ENCODE measurements at places on chromosomes 7 and 10.

DNA sequence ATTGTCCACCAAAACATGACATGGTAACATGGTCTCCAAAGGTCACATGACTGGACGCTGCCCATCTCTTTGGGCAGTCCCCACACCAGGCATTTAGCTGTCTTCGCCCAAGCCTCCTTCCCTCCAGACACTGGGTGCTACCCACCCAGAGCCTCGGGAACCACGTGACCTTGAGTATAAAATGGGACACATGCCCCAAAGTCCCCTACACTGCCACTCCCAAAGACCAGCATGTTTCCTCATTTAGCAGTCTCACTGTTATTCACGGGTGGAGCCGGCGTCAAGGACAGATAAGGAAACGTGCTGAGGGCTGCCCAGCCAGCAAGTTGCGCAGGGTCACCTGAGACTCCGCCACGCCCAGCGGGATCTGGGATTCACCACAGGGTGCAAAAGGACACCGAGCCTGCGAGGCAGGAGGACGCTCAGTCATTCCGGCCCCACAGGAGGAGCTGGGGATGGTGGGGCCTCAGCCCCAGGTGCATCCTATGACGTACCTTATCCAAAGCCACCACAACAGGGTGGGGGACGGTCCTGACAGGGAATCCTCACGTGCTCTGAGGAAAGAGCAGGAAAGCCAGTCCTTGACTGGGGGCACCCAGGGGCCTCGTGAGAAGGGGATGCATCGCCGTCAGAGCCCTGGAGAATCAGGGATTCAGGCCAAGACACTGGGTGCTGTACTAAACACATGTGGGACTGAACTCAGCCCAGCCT is 226.9 kb downstream of the TNS3 start:
- DNase-seq: no peak

GRCh38 chr10:105068497-105068896 is 427.4 kb downstream of the SORCS3 start:
- peak; percentile 29 for DNase-seq

DNA sequence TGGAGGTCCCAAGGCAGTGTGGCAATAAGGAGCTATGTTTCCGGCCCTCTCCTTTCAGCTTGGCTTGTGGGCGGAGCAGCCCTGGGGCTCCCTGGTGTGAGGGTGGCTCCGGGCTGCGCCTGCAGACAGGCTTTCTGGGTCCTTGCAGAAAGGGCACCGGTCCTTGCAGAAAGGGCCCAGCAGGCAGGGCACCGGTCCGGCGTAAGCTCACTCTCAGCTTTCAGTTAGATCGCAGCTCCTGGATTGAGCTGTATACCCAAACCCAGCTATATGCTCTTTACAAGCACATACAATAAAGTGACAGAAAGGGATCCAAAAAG is 293.8 kb upstream of the SHH start:
- no peak for DNase-seq

GRCh38 chr10:4059471-4060138 is 274.6 kb upstream of the KLF6 start:
- no peak for DNase-seq

DNA sequence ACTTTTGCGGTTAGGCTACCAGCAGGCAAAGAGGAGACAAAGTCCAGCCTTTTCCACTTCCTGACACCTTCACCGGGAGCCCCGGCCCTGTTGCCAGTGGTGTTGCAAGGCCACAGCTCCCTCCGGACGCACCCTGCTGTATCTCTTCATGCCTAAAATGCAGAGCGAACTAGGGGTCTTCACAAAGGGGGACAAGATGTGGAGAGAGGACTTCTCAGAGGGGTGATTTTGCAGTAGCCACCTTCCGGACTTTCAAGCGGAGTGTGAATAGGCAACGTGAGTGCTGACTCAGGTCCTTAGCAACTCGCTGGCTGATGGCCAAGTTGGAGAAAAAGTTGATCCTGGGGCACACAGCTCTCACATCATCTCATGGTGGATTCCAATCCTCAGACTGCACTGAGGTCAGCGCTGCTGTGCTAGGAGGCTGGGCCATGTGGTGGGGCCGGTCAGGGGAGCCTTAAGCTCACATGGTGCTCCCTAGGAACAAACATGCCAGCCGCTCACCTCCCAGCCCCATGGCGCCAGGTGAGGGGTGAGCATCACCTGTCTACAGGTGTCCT is 166.3 kb downstream of the LCOR start:
- DNase-seq: peak; percentile 85

DNA sequence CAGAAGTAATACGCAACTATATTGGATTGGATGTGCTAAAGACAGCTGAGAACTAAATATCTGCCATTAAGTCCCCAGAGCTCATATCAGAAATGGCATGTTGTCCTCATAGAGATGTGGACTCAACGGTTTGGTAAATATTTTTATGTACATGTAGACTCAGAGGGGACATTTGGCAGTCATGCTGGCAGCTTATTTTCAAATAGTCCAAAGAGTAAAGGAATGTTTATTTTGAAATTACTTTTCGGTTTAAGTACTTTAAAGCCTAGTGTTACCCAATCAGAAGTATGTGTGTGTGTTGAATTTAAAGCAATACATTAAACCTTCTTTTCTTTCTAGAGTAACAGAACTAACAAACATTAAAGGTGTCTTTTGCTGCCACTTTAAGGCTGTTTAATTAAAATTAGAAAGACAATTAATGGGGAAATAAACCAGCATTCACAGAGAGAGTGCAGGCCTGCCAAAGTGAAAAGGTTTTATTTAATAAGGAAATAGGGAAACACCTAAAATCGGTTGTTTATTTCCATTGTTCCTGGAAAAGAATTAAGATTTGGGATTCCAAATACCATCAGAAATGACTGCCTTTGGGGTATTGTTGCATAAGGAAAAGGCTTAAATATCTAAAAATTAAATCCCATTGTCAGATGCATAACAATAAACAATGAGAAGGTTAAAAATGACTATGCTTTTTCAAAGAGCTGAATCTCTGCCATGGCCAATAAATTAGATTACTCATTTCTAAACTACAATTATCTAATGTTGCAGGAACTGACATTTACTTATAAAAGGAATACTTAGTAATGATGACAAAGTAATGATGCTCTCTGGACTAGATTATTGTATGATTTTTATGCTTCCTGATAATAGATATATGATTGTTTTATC is 113.4 kb upstream of the AHR start:
- DNase-seq: peak; percentile 12

DNA sequence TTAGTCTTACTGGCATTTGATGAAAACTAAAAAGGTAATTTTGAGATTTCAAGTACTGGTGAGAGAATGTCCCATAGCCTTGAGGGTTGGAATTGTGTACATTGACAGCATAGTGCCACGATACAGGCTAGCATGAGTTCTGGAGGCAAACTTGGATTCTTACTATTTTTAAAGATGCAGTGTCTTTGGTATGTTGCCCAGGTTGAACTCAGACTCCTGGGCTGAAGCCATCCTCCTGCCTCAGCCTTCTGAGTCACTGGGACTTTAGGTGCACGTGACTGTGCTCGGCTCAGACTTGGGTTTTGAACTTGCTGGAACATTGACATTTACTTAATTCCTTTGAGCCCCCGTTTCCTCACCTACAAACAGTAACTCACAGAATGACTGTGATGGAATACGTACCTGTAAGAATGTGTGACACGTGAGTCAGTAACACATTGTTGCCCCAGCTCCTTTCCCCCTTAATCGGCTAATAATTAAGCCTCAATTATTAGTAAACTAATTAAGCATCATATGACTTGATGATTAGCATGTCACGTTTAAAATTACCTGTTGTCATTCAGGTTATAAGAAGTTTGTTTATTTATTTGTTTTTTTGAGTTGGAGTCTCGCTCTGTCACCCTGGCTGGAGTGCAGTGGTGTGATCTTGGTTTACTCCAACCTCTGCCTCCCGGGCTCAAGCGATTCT is 10.6 kb downstream of the DNAJB6 start:
- peak; percentile 89 for DNase-seq

- no peak for DNase-seq
Measured at GRCh38 chr10:3056280-3057037, 10.9 kb upstream of the PFKP start.

GRCh38 chr7:14858410-14858809 is 44.1 kb downstream of the DGKB start:
- no peak for DNase-seq

GRCh38 chr10:27628621-27629020 is 117.0 kb downstream of the MKX start:
- DNase-seq: no peak

GRCh38 chr7:99559175-99559915 is 903 bp downstream of the ZNF655 start:
- DNase-seq: peak; percentile 42

DNA sequence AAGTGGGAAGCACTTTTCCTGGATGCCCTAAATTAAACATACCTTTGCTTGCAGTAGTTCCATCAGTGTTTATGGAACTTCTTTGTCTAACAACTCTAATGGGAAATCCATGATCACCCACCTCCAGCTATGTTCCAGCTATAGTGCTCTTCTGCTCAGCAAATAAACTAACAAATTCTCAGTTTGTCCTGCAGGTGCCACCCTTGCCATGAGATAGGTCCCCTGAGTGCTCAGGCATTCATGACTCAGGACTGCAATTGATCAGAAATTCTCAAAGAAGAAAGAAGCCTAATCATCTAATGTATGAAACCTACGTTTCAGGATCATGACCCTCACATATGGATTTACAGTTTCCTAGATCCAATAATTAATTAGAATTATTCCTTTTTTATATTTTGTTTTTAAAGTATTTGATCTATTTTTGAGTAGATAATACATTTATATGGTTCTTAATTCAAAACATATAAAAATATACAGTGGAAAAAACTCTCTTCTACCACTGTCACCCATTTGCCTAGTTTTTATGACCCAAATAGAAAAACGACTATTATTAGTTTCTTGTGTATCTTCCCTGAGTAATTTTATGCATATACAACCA is 48.7 kb upstream of the DYNC1I1 start:
- peak; percentile 49 for DNase-seq

DNA sequence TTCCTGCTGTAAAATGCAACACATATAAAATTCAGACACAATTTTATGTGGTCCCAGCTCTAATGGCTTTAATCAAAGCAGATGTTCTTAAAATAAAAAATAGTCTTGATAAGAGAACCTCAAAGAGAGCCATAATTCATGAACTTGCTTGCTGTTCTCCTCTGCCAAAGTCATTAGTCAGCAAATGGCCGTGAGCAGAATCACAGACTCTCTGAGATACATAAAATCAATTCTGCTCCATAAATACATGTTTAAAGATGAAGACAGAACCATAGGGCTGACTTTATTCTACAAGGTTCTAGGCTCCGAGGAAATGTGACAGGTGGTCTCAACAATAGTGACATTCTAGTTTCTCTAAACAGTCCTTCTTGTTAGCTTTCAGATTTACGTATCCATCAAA is 29.8 kb downstream of the HSPA12A start:
- no peak for DNase-seq

DNA sequence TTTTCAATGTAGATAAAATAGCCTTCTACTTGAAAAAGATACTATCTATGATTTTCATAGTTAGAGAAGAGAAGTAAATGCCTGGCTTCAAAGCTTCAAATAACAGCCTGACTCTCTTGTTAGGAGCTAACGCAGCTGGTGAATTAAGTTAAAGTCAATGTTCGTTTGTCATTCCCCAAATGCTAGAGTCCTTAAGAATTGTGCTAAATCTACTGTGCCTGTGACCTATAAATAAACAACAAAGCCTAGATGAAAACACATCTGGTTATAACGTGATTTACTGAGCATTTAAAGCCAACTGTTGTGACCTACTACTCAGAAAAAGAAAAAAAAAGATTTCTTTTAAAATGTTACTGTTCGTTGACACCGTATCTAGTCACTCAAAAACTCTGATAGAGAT is 134.7 kb downstream of the POLR1F start:
- no peak for DNase-seq

DNA sequence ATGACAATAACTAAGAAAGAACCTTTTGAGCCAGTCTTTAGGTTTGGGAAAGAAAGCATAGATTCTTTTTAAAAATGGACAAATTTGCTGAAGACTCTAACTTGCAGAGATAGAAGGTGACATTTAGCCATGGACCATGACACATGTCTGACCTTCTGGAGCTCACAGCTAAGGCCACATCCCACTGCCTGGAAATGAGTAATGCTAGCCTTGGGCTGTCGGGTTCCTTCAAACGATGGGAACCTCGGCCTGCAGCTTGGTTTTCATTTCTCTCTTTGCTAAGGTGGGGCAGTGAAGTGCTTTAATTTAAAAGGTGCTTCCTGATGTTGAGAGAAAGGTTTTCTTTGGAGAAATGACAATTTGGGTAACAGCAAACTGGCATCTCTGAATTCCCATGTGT is 223.2 kb downstream of the FANK1 start:
- DNase-seq: no peak

DNA sequence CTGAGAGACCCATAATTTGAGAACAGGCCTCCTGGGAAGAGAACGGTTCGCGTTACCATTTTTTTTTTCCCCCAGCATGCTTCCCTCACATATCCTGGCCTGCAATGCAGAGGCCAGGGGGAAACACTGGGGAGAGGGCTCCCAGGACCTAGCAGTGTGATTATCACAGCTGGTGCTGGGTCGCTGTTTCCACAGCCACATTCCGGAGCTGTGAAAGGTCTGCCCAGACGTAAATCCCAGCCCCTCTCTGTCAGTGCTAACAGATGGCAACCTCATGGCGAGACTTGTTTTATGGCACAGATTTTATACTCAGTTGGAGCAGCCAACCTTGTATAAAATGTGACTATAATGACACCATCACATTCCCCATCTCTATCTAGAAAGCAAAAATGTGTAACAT is 150.5 kb downstream of the PLXDC2 start:
- peak; percentile 45 for DNase-seq

GRCh38 chr7:82481499-82482097 is 38.0 kb upstream of the CACNA2D1 start:
- DNase-seq: peak; percentile 46

GRCh38 chr10:89793649-89794254 is 92.4 kb downstream of the KIF20B start:
- peak; percentile 79 for DNase-seq

DNA sequence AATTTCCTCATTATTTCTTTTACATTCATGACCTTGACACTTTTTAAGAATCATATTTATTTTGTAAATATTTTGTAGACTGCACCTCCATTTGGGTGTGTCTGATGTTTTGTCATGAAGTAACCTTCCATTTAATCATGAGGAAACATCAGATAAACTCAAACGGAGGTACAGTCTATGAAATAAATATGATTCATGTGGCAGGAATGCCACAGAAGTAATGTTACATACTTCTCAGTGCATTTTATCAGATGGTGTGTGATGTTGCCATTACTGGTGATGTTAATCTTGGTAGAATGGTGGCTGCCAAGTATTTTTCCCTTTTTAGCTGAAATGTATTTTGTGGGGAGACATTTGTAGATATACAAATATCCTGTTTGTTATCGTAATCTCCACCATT is 64.9 kb downstream of the ZNF37A start:
- no peak for DNase-seq

- DNase-seq: peak; percentile 67
Measured at GRCh38 chr10:14450041-14450491, 119.3 kb upstream of the FRMD4A start.

GRCh38 chr10:86931872-86932271 is 25.5 kb downstream of the MMRN2 start:
- DNase-seq: no peak

All from astrocyte of the spinal cord (primary cell).